Astrocyte (in vitro differentiated cells and primary cell): ENCODE measurements at places on chromosomes 3 and 15.

- H3K36me3 ChIP-seq = no peaks in the 10 kb centered on the region
- H3K4me3 ChIP-seq = no peak overlapping the region
- no peaks in the 10 kb centered on the region for H3K27me3 ChIP-seq
- peak; percentile 66 for DNase-seq
Measured at GRCh38 chr3:56494679-56495322, 26.5 kb upstream of the ERC2 start.

DNA sequence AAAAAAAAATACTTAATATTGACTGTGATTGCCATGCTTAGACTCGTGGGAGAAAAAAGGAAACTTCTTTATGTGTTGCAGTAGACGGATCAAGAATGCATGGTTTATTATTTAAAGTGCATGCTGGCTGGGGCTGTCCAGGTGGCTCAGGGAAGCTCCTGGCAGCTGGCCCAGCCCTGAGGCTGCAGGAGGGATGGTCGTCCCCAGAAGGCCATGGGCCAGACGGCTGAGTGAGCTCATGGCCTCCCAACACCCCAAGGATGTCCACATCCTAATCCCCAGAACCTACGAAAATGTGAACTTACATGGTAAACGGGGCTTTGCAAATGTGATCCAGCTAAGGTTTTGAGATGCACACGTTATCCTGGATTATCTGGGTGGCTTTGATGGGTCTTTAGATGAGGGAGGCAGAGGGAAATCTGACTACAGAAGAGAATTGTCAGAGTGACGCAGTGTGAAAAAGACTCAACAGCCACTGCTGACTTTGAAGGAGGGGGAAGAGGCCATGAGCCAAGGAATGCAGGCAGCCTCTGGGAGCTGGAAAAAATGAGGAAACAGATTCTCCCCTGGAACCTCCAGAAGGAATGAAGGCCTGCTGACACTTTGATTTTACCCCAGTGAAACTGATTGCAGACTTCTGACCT is 29.8 kb downstream of the ADAMTS17 start:
- H3K4me3 ChIP-seq = no peak overlapping the region
- no peak for DNase-seq
- no peaks in the 10 kb centered on the region for H3K36me3 ChIP-seq
- no peaks in the 10 kb centered on the region for H3K4me1 ChIP-seq
- no peak overlapping the region for H3K27ac ChIP-seq

DNA sequence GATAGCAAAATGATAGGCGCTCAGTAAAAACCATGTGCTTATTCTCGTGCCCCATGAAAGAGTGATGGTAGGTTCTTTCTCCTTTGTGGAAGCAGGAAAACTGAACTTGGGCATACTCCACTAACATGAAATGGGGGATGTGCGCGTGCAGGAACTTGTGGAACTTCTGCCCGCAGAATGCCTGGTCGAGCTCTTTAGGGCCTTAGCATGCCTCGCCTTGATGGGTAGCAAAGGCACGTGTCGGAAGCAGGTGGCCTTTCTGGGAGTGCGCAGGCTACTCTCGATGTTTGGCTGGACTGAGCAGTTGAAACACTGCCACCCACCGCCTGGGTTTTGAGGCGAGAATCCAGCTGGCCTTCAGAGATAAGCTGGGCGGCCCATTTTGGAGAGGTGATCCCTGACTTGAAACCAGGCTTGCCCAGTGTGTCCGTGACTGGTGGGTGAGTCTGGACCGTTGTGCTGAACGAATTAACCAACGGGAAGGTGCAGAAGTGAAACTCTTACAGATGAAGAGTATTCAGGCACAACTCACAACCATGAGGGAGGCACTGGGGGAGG is 842 bp downstream of the PCCB start:
- H3K4me3 ChIP-seq = peak overlapping the region; percentile 75
- H3K36me3 ChIP-seq = no peaks in the 10 kb centered on the region
- no peaks in the 10 kb centered on the region for H3K27me3 ChIP-seq

GRCh38 chr3:149964291-149964690 is 6.4 kb downstream of the PFN2 start:
- peak; percentile 45 for DNase-seq
- no peak overlapping the region for H3K27ac ChIP-seq
- H3K4me3 ChIP-seq = no peak overlapping the region
- H3K36me3 ChIP-seq = peaks cover 29% of the 10 kb centered on the region
- no peaks in the 10 kb centered on the region for H3K27me3 ChIP-seq

- peak; percentile 58 for DNase-seq
- H3K36me3 ChIP-seq = peaks cover 13% of the 10 kb centered on the region
- peaks cover 8% of the 10 kb centered on the region for H3K4me1 ChIP-seq
- peak overlapping the region; percentile 56 for H3K27ac ChIP-seq
- no peak overlapping the region for H3K4me3 ChIP-seq
Measured at GRCh38 chr3:67610458-67610857, 44.0 kb downstream of the SUCLG2 start.

- no peak for DNase-seq
- peaks cover 14% of the 10 kb centered on the region for H3K36me3 ChIP-seq
- no peaks in the 10 kb centered on the region for H3K27me3 ChIP-seq
- H3K27ac ChIP-seq = peak overlapping the region; percentile 71
- peak overlapping the region; percentile 43 for H3K4me3 ChIP-seq
- H3K4me1 ChIP-seq = peaks cover 42% of the 10 kb centered on the region
Measured at GRCh38 chr3:52053307-52054304, 2.8 kb downstream of the DUSP7 start.

GRCh38 chr3:62378921-62379320 is 5.6 kb upstream of the FEZF2 start:
- DNase-seq = no peak
- H3K4me3 ChIP-seq = no peak overlapping the region
- H3K36me3 ChIP-seq = no peaks in the 10 kb centered on the region
- peaks cover 3% of the 10 kb centered on the region for H3K4me1 ChIP-seq
- no peak overlapping the region for H3K27ac ChIP-seq

GRCh38 chr15:60557191-60557618 is 78.3 kb upstream of the ICE2 start:
- no peaks in the 10 kb centered on the region for H3K4me1 ChIP-seq
- H3K4me3 ChIP-seq = no peak overlapping the region
- no peak overlapping the region for H3K27ac ChIP-seq
- H3K27me3 ChIP-seq = no peaks in the 10 kb centered on the region
- no peak for DNase-seq

DNA sequence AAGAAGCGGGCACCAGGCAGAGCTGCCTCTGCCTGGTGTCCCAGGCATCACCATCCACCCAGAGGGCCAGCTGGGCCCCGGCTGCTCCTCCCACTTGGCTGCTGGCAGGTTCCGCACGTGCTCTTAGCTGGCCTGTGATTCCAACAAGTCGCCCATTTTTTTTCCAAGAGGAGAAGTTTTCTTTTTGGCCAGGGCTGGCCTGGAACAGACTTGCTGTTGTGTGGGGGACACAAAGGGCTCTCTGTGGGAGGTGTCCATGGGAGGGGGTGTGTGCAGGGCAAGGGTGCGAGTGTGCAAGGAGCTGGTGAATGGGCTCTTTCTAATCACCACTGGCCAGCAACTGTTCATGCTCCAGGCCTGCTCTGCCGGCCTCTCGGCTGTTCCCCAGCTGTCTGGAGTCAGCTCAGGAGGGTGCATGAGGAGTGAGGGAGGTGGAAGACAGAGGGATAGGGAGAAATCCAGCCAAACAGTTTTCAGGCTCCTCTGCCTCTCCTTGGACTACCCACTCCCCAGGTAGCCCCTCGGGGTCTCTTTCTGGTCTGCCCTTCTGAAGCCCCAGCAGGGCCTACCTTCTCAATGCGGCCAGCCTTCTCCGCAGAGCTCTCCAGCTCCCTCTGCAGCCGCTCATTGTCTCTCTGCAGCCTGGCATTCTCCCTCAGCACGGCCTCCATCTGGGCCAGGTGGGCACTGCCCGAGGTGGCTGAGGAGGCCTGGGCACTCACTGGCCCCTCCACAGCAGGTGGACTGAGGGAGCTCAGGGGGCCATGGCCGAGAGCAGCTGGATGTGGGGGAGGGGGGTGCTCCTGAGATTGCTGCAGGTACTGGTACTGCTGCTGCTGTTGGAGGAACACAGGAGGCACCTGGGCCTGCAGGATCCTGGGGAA is 7.1 kb downstream of the AMOTL2 start:
- no peak for DNase-seq
- no peak overlapping the region for H3K4me3 ChIP-seq
- H3K4me1 ChIP-seq = peaks cover 94% of the 10 kb centered on the region
- H3K36me3 ChIP-seq = peaks cover 82% of the 10 kb centered on the region

DNA sequence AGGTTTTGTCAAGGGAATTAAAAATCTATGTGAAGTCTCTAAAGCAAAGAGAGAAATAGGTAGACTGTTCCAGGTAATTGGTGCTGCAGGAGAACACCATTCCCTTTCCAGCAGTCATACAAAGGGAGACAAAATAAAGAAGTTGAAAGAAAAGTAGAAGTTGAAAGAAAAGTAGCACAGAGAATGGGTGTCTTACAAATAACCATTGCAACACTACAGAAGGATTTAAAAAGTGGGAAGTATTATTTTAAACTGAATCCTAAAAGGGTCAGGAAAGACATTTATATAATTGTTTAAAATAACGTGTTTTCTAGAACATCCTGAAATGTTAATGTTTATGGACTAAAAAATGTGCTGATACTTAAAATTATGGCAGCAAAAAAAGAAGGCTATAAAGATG is 223.8 kb downstream of the RSRC1 start:
- H3K4me1 ChIP-seq = no peaks in the 10 kb centered on the region
- no peak overlapping the region for H3K4me3 ChIP-seq
- no peak for DNase-seq
- H3K27ac ChIP-seq = no peak overlapping the region
- no peaks in the 10 kb centered on the region for H3K36me3 ChIP-seq
- H3K27me3 ChIP-seq = no peaks in the 10 kb centered on the region

GRCh38 chr15:38551720-38552648 is 12.6 kb downstream of the RASGRP1 start:
- H3K4me3 ChIP-seq = no peak overlapping the region
- H3K27ac ChIP-seq = no peak overlapping the region
- H3K4me1 ChIP-seq = peaks cover 11% of the 10 kb centered on the region
- DNase-seq = no peak
- H3K36me3 ChIP-seq = no peaks in the 10 kb centered on the region

GRCh38 chr3:122576174-122576940 is 1.1 kb upstream of the PARP15 start:
- H3K36me3 ChIP-seq = peaks cover 3% of the 10 kb centered on the region
- H3K4me1 ChIP-seq = peaks cover 6% of the 10 kb centered on the region
- DNase-seq = no peak
- no peaks in the 10 kb centered on the region for H3K27me3 ChIP-seq

- H3K36me3 ChIP-seq = peaks cover 7% of the 10 kb centered on the region
- DNase-seq = no peak
- H3K27me3 ChIP-seq = no peaks in the 10 kb centered on the region
Measured at GRCh38 chr15:51966192-51966591, 5.4 kb downstream of the LEO1 start.

DNA sequence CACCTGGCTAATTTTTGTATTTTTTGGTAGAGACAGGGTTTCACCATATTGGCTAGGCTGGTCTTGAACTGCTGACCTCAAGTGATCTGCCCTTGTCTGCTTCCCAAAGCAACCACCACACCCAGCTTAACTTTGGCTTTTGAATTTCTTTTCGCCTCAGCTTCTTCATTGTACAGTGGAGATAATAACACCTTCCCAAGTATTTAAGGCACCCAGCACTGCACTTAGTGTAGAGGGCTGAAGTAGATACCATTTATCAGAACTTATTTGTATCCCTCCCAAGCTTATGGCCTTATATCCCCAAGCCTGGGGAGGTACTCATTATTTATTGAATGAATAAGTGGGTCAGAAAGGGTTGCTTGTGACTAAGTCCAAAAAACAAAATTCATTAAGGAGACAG is 2.3 kb downstream of the SQOR start:
- no peak overlapping the region for H3K4me3 ChIP-seq
- no peak for DNase-seq
- peaks cover 42% of the 10 kb centered on the region for H3K4me1 ChIP-seq
- peak overlapping the region; percentile 31 for H3K27ac ChIP-seq
- H3K27me3 ChIP-seq = peaks cover 2% of the 10 kb centered on the region

DNA sequence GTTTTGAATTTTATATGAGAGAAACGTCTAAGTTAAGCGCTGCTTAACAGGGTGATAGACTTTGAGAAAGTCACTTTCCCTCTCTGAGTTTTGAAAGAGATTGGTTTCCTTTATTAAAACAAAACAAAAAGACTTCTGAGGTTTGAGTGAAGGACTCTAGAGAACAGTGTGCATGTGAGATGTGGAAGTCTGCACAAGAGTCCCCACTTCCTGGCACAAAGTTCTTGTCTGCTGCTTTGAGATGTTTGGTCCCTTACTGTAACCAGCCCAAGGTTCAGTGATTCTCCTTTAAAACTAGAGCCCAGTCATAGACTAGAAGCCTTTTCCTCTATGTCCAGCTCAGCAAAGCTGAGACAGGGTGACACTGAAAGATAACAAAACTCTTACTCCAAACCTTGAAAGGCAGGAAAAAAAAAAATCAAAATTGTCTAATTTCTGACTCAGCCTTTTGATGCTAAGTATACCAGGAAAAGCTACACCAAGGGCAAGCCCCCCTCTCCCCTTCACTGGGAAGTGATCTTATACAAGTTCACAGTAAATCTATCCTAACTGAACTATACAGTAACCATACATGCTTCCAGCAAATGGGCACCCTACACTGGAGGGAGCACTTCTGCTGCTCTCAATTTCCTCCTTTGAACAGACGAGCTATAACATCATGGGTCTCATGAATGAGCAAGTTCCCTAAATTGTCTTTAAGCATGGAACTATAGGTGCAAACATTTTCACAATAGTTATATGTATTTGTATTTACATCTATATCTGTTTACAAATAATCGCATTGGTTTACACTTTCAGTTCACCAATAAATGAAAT is 2.3 kb downstream of the POPDC2 start:
- no peak overlapping the region for H3K27ac ChIP-seq
- H3K4me3 ChIP-seq = no peak overlapping the region
- DNase-seq = no peak
- H3K27me3 ChIP-seq = no peaks in the 10 kb centered on the region

- H3K4me1 ChIP-seq = no peaks in the 10 kb centered on the region
- H3K36me3 ChIP-seq = peaks cover 11% of the 10 kb centered on the region
- H3K27ac ChIP-seq = no peak overlapping the region
- H3K27me3 ChIP-seq = no peaks in the 10 kb centered on the region
- peak; percentile 26 for DNase-seq
Measured at GRCh38 chr15:39804026-39804425, 21.4 kb upstream of the FSIP1 start.

GRCh38 chr3:156729460-156730179 is 55.2 kb downstream of the TIPARP start:
- H3K4me1 ChIP-seq = peaks cover 7% of the 10 kb centered on the region
- H3K36me3 ChIP-seq = peaks cover 2% of the 10 kb centered on the region
- H3K27me3 ChIP-seq = no peaks in the 10 kb centered on the region
- H3K27ac ChIP-seq = no peak overlapping the region
